Stimulated activated CD4-positive, alpha-beta T cell treated with anti-CD3 and anti-CD28 coated beads, Interleukin-4, amount 100 ng/mL, for 4 hours (primary cell): ENCODE measurements at places on chromosomes 2 and 18.

- DNase-seq = no peak
Observed at GRCh38 chr2:191977754-191978153, 130.9 kb upstream of the CAVIN2 start.

DNA sequence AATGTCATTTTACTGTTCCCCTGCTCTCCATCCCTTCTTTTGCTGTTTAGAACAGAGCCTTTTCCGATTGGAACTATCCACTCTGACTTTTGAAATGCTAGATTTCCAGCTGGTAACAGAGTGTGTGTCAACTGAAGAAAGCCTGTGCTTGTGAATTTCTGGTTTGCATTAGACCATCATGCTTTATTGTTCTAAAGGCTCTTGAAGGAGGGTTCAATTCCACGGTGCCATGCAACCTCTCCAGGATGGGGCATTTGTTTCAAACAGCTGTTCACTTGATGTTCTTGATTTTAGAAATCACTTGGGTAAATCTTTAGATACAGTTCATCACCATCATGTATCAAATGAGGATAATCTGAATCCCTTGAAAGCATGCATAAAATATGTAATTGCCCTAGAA, 156.7 kb downstream of the QPCT start:
- no peak for DNase-seq

GRCh38 chr2:128289439-128289838, 29.2 kb downstream of the HS6ST1 start:
- DNase-seq = no peak

GRCh38 chr2:60505880-60506260, 47.6 kb downstream of the BCL11A start:
- DNase-seq = no peak

DNA sequence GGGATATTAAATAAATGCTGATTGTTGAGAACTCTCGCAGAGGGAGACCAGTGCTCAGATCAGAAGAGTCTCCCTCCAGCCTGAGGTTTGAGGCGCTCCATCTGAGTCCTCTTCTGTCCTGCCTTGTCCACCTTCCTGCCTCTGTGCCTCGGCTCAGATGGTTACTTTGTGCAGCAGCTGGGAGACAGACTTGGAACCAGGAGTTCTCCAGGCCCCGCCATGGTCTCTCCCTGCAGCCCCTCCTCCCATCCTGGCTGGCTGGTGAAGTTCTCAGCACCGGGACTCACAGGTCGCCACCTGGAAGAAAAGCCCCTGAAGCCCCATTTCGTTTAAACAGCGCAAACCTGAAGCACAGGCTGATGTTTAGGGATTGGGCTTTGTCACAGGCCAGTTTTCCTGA, 60.6 kb downstream of the DDX1 start:
- DNase-seq = no peak

DNA sequence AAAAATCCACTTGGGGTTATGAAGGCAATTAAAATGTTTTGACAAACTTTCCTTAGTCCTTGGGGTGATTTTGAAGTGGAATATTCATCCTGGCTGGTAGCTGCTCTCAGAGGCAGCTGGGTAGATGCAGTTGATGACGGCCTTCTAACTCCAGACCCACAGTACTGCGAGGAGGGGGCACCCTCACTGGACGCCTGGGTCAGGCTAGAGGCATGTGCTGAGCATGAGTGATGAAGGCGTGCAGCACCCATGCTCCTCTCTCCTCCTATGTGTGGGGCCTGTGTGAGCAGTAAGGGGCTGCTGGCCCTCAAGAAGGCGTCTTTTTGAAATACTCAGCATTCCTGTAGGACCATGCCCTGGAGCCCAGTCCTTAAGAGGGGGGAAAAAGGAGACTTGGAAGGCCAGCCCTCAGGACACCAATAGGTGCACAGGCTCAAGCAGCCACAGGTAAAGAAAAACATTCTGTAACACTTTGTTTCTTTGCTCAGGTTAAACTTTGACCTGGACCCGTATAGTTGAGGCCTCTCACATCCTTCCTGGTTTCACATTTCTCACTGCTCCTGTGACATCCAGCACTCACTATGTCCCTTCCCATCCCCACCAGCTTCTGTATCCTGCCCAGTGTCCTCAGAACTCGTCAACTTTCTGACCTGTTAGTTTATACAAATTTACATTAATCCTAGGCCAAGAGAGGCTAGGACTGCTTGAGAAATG, 64.4 kb downstream of the CD8B2 start:
- no peak for DNase-seq

DNA sequence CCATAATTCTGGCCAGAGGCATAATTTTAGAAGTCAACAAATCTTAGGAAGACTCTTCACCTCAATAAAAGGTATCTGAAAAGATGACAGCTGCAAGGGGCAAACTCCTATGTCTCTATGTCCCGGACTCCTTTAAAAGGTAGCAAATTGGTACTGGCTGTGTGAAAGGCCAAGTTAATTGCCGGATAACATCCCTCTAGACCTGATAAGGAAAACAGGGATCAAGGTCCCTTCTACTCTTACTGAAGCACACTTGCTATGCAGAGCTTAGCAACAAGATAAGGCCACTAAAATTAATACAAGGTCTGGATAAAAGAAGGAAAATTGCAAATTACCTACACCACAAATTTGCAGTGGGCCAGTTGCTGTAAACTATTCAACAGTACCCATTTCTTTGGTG, 141.0 kb upstream of the EPC2 start:
- no peak for DNase-seq

DNA sequence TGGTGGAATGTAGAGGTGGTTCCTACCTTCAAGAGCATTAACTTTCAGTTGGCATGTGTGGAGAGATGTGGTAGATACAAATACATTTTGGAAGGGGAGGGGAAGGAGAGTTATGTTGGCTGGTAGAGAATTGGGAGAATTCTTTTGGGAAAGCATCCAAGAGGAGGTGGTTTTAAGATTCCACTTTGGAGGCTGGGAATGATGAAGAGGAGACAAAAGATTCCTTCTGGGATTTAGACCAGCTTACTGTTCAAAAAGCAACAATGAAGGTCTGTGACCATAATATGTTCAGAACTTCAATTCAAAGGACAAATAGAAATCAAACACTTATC, 120.8 kb upstream of the FOSL2 start:
- DNase-seq = no peak

GRCh38 chr2:44802777-44803424, 138.6 kb upstream of the SIX3 start:
- no peak for DNase-seq

GRCh38 chr2:222884805-222885424, 24.1 kb downstream of the ACSL3 start:
- DNase-seq = no peak

DNA sequence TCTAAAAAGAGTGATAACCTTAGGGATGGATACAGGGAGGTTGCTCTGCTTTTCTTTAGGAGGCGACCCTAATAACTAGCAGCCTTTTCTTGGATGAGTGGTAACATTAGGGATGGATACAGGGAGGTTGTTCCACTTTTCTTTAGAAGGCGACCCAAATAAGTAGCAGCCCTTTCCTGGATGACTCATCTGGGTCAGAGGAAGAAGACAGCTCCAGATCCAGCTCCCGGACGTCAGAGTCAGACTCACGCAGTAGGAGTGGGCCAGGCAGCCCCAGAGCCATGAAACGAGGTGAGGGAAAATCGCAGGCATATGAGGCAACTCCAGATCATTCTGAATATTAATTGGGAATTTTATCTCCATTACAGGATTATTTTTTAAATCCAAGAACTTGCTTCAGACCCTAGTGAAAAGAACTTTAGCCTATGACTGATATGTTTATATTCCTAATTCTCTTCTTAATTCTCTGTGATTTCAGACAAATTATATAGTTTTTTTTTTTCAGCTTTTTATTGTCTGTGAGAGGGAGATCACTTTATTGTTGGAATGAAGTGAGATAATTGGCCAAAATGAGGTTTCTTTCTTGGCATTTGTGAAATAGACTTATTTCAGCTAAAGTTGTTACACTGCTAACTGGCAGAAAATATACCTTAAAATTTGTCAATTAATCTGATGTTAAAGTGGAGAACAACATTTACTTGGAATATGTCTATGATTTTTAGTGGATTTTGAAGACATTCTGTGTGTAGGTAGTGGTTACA, 31.2 kb upstream of the C1GALT1C1L start:
- no peak for DNase-seq

GRCh38 chr2:128330583-128330982, 11.9 kb upstream of the HS6ST1 start:
- no peak for DNase-seq

DNA sequence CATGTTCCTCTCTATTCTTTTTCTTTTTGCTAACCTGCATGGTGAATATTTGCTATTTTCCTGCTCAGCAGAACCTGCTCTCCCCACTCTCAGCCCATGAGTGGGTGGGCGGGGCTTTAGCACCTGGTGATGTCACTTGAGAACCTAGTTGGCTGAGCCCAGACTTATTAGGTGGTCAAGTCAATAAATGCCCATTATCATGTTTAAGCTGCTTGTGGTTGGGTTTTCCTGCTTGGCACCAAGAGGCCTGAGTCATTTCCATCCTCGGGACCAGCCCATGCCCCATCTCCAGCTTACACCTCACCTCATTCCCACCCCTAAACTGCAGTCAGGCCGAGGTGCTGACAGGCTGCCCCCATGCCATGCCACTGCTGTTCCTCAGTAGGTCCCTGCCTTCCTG, 226.6 kb downstream of the ANKRD30B start:
- no peak for DNase-seq

- no peak for DNase-seq
Observed at GRCh38 chr2:231709636-231709980, 1.3 kb downstream of the PTMA start.

GRCh38 chr18:33804258-33804657, 226.2 kb downstream of the ASXL3 start:
- DNase-seq = no peak

DNA sequence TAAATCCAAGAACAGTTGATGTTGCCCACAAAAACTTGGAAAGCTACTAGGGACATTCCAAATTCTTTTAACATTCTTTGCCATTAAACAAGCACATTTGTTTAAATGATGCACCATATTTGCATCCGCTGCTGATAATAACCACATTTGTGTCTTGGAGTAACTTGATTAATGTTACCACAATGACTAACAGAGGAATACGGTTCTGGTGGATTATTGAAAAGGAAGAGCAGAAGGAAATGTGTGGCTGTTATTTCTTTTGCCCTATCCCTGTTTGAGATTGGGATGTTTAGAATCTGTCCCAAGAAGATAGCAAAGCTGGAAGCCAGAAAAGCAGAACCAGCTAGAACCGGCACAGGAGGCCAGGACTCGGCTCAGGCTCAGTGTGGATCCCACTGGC, 39.2 kb upstream of the RASGRP3 start:
- DNase-seq = no peak

DNA sequence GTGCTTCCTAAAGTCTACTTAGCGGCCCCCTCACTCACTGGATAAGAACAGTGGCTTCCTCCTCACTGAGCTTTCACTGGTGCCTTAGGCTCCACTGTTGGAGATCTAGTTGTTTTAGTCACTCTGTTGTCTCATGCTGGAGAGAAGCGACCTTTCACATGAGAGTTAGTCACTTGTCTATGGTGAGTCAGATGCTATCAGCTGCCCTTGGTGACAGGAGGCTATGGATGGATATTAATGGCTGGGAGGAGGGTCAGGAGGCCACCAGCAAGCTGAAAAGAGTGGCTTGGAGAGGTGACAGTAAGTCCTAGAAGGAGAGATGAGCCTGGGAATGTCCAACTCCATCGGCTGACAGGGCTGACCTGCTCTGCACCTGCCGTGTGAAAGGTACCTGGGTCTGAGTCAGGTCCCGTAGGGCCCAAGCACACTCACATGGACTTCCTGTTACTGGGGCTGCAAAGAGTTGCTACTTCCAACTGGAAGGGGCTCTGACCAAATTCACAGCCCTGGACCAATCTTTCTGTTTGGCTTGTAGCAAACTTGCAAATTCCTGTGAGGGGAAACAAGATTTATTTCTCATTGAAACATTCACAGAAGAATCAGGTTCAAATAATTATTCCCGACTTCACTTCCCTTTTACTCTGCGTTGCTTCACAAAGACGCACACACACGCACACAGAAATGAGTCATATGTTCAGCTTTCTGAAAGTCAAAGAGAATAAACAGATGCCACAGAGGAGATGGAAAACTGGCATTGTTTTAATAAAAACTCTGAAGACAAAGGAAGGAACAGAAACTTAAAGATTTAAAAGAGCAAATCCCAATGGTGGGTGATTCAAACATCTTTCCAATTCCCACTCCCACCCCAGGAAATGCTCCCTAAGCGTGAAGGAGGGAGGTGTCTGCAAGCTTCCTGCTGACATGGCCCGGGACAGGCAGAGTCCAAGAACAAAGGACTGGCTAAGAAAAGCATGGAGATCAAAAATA, 203.5 kb upstream of the TWIST2 start:
- DNase-seq = no peak

- no peak for DNase-seq
Observed at GRCh38 chr18:9658087-9658641, 43.8 kb upstream of the PPP4R1 start.
